ENCODE measurements at places on chromosomes 2 and 18.

GRCh38 chr2:224178056-224178455 is 139.0 kb upstream of the SERPINE2 start:
- DNase-seq, result no peak

DNA sequence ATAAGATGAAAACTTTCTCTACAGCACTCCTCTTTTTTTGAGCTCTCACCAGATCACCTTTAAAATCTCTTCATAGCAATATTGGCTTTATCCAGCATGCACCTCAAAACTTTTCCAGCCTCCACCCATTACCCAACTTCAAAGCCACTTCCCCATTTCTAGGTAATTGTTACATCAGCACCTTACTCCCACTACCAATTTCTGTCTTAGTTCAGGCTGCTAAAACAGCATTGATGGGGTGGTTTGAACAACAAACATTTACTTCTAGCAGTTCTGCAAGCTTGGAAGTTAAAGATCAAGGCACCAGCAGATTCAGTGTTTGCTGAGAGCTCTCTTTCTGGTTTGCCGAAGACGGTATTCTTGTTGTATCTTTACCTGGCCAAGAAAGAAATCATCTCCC is 114.0 kb upstream of the SLC39A10 start:
- no peak for DNase-seq

- DNase-seq, result no peak
These were observed 379.4 kb downstream of the RIT2 start for GRCh38 chr18:42736074-42736473.

DNA sequence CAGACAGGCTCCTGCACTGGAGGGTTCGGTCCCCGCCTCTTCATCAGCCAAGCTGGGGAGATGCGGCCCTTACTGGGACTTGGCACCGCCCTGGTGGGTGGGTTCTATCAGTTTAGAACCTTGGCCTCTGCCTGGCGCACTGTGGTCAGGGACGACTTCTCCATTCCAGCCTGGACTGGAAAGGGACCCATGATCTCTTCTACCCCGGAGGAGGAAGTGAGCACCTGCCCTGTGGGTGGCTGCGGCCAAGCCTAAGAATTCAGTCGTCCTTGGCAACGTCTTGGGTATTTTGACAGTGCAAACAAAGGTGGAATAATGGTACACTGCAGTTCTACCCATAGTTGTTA is 106.9 kb upstream of the CD302 start:
- DNase-seq, result no peak

- DNase-seq, result no peak
These were observed 141.6 kb downstream of the SRBD1 start for GRCh38 chr2:45469314-45470099.

GRCh38 chr2:23321751-23322150 is 63.2 kb upstream of the KLHL29 start:
- DNase-seq, result no peak

DNA sequence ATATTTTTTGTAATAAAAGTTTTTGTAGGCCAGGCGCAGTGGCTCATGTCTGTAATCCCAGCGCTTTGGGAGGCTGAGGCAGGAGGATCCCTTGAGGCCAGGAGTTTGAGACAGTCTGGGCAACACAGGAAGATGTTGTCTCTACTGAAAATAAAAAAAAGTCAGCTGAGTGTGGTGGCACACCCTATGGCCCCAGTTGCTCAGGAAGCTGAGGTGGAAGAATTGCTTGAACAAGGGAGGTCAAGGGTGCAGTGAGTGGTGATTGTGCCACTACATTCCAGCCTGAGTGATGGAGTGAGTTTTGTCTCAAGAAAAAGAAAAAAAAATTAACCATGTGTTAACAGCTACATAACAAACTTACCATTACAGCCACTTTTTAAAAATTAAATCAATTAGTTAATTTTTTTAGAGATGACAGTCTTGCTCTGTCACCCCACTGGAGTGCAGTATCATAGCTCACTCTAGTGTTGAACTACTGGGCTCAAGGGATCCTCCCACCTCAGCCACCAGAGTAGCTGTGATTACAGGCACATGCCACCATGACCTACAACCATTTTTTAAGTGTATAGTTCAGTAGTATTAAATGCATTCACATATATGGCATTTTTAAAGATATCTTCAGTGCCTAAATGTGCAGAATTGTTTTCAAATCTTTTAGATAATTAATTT is 67.2 kb upstream of the ACYP2 start:
- DNase-seq, result no peak

- DNase-seq, result no peak
These were observed 383.1 kb downstream of the TSN start for GRCh38 chr2:122138561-122138960.

DNA sequence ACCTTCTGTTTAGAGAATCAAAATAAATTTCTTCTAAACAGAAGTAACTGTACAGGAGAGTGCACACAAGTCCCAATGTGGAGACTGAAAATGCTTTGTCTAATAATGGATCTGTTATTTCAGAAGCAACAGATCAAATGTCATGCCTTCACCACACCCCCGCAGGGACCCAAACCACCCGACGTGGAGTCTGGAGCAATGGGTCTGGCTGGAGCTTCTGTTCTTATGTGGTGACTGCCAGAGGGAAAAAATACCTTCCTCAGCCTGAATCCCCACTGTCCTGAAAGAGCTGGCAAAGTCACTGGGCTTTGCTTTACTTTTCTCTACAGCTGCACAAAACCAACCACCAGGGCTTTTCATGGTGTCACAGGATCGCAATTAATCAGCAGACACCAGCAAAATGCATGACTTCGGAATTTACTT is 119.0 kb upstream of the ZFP36L2 start:
- no peak for DNase-seq

All from stimulated activated CD4-positive, alpha-beta T cell treated with anti-CD3 and anti-CD28 coated beads, Interleukin-12 subunit alpha, Interleukin-12 subunit beta, amount 100 ng/mL, for 4 hours (primary cell).